Activated T-cell treated with anti-CD3 and anti-CD28 coated beads for 1 hour (primary cell): ENCODE measurements at places on chromosomes 3 and 15.

DNA sequence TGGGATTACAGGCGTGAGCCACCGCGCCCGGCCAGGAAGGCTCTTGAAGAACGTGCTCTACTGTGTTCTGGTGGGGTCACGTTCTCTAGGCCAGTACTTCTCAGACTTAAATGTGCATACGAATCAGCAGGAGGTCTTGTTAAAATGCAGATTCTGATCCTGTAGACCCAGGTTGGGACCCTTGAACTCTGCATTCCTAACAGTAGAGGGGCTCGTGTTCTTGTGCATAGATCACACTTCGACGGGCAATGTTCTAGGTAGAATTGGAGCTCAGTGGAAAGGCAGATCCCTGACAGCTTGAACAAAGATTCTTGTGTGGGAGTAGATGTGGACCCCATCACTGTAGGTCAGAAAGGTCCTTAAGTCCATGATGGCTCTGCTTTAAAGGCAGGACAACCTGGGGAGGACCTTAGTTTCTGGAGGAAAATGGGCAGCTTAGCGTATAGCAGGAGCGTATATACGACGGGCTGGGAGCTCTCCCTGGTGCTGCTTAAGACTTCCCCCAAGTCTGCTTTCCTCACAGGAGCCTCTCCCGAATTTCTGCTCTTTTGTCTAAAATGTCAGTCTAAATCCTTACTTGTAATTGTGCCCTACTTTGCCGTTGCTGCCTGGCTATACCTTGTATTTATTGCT is 16.9 kb upstream of the FAM81A start:
- DNase-seq: no peak

DNA sequence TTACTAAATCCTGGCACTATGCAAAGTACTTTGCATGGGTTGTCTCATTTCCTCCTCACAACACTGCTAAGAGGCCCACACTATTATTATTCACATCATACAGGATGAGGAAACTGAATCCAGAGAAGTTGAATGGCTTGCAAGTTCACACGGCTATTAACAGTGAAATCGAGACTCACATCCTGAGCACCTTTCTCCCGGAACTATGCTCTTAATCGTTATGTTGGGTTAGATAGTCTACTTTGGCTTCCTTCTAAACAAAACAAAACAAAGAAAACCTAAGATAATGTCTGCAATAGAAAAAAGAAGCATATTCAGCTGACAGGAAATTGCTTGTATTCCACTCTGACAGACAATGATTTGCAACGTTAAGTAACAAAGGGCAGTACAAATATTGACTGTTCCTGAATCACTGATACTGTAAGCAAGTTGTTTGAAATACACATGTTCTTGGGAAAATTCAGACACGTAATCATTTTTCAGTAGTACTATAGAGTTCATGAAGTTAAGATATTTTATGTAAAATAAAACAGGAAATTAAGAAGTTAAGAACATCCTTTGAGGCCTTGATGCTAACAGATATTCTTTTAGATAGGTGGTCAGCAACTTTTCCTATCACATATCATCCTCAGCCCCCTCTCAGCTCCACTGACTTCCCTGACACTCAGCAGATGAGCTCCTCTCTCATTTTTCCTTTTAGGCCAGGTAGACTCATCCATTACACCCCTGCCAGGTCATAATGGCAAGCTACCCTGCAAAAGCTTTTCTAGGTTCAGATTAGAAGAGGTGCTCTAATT is 40.7 kb downstream of the C2CD4B start:
- no peak for DNase-seq

- no peak for DNase-seq
Observed at GRCh38 chr3:107579371-107579770, 56.6 kb downstream of the BBX start.

DNA sequence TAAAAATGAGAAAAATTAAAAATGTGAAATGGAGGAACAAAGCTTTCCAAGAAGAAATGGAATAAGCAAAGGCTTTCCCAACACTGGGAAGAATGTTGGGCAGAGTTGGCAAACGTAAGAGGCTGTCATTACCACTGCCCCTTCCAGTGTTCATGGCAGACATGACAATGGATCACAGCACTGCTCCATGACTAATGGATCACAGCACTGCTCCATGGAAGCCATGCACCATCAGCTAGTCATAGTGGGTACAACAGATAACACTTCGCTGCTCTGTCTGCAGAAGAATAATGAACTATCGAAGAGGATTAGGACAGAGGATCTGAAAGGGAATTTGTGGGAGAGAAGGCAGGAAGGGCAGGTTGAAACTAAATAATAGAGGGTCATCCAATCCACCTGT is 5.0 kb downstream of the CAV3 start:
- no peak for DNase-seq

- no peak for DNase-seq
Observed at GRCh38 chr3:141308588-141309218, 59.6 kb upstream of the ZBTB38 start.

GRCh38 chr15:39621976-39622375 is 41.1 kb downstream of the THBS1 start:
- no peak for DNase-seq

DNA sequence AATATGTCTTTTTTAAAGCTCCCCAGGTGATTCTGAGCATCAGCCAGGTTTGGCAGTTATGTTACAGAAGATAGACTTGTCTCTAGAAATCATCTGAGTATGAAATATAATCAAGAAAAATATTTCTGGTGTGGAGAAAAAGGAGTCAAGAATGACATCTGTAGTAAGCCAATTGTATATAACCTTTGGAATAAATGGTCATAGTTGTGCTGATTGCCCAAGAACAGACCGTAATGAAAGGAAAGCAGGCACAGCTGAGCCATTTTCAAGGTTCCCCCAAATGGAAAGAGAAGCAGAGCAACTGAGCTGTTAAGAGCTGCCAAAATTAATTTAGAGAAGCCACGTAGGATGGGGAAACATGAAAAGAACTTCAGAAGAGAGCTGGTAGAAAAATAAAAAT is 26.6 kb downstream of the GOLM2 start:
- no peak for DNase-seq

DNA sequence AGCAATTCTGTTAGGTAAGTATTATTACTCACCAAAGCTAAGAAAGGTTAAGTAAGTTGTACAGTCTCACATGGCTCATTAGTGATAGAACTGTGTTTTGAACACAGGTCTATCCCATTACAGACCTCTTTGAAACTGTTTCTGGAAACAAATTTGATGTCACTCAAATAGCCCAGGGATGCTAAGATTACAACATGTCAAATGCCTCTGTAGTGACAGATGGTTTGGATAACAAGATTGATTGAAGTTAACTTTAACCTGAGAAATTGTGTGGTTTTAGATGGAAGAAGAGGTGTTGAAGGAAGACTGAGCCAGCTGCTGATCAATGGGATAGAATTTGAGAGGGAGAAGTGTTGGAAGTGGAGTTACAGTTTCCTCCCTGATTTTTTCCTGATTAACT is 72.5 kb downstream of the SYN2 start:
- no peak for DNase-seq

- no peak for DNase-seq
Observed at GRCh38 chr3:98371853-98372252, 18.2 kb downstream of the OR5K4 start.

DNA sequence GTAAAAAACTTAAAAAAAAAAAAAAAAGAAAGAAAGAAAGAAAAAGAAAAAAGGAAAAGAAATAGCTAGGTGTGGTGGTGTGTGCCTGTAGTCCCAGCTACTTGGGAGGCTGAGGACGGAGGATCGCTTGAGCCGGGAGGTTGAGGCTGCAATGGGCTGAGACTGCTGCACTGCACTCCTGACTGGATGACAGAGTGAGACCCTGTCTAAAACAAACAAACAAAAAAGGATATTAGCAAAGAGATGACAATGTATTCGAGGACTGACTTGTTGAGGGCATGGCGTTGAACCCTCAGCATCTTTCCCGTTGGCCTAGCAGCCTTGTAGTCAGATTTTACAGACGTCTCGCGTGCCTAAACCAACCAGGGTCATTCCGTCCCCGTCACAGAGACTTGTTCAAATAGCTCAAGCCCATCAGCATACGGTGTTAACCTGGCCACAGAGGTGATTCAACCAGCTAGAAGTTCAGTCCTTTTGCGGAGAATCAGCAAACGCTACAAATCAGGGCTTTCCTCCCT is 528 bp upstream of the NIT2 start:
- no peak for DNase-seq

DNA sequence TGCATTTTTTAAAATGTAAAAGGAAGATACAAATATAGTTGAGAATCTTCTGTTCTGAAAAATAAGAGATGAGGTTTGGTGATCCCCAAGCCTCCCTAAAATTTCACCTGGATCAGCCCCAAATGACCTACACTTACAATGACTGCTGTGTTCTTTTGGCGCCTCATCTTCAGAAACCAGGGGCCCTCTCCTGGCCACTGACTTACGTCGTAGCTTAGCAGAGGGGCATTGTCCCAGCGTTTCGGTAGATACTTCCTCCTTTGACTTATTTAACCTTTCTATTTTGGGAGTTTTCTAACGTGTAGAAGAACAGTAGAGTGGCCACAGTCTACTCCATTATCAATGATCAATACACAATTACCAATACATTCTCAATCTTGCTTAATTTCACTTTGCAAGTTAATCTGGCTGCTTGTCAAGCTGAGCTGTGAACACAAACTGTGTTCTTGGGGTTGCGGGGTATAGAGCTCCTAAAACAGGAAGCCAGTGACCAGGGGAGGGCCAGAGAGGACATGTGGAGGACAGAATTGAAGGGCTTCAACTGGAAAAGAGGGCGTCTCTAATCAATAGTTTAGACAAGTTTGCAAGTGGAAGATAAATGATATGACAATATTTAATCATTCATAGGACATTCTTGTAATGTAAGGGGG is 419.5 kb downstream of the LPP start:
- no peak for DNase-seq

DNA sequence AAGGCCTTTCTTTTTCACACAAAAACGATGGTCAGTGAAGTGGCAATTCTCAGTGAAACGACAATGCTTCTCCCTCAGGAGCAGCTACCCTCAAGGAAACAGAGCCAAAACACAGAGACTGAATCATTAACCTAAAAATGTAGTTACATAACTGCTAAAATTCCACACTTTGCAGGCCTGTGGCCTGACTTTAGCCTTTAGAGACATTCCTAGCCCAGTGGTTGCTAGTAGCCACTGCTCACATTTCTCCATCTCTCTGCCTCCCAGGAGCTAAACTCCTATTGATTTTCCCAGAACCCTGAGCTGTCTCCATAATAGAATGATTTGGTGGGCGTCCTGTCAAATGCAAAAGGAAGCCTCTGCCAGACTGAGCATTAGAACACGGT is 630.1 kb upstream of the KCNMB2 start:
- DNase-seq: no peak

GRCh38 chr15:58311556-58311955 is 120.2 kb upstream of the LIPC start:
- DNase-seq: no peak

DNA sequence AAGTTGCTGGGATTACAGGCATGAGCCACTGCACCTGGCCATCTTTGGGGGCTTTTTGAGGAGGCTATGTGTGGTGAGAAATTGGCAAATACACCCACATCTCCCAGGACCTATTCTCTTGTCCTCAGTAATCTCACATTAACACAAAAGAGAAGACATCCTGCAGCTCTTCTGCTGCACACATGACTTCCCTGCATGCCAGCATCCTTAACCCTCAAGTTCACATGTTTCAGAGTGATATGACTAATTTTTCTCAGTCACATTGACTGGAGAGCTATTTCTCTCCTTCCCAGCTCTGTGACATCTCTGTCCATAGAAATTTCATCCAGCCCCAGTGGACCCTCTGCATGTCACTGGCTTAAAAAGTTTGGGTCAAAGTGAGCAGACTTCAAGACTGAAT is 1.9 kb upstream of the SKIC8 start:
- no peak for DNase-seq

GRCh38 chr3:182671942-182672341 is 121.4 kb upstream of the ATP11B start:
- no peak for DNase-seq

DNA sequence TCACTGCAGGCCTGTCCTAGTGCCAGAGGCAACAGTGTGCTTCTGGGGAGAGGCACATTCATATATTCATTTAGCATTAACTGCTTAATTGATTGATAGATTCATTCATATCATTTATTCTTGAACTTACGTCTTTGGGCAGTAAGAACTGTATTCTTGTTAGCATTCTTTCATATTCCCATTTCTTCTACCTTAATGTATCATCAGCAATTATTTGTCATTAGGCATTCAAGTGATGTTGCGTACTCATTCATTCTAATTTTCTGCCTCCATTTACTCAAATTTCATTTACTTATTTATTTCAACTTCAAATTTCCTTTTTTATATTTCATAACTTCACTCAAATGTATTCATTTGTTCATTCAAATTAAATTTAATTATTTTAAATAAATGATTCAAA is 31.5 kb upstream of the CCR4 start:
- DNase-seq: no peak

DNA sequence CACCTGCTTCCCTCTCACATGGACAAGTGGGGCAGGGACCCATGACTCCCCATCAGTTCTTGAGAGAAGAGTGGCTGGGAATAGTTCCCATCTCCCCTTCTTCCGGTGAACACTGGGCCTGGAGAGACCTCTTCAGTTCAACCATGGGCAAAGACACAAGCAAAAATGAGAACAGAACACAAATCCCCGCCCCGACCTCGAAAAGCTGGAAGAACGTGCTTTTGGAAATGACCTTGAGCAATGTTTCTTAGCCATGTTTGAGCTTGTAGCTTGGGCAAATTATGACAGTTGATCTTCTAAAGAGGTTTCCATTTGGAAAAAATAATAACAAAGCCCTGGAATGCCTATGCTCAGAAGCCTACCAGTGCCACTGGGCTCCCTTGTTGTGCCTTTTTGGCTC is 59.0 kb downstream of the FAM174B start:
- DNase-seq: no peak

DNA sequence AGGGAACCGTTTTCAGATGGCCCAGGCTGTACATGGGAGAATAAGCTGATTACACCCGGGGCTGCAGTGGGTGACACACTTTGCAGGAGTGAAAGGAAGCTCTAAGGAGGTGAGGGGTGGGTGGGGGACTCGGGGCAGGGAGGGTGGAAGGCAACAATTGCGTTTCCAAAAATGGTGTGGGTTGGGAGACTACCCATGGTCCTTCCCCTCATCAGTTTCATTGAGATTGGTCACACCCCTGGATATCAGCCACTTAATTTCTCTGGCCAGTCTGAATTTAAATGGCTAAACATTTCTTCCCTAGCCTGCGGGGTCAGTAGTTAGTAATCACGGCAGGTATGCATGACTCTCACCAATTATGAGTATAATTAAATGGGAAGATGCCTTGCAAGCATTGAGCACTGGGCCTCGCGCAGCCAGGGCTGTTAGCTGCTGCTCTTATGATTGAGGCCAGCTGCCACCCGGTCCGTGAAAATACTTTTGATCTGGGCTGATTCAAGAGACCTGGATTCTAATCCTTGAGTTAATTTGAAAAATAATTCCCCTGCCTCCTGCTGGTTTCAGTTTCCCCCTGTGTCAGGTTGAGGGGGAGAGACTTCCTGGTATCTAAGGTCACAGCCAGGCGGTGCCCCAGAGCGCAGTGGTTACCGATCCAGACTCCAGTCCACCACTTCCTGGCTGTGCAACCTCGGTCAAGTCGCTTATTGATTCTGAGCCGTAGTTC is 23.3 kb downstream of the SLC6A6 start:
- no peak for DNase-seq
